Upper lobe of left lung (tissue), 6 donors: ENCODE measurements at places on chromosomes 4 and X. TPM values are rescaled to one million over a fixed set of nuclear protein-coding genes. Genes with fewer than 3 reads are reported as not detected.

- H3K4me3 ChIP-seq, result no peak overlapping the region
- H3K27ac ChIP-seq, result no peak overlapping the region
- no peaks in the 10 kb centered on the region for H3K27me3 ChIP-seq
- no peak for DNase-seq
- H3K4me1 ChIP-seq, result no peaks in the 10 kb centered on the region
- no peaks in the 10 kb centered on the region for H3K36me3 ChIP-seq
These were observed 362.6 kb upstream of the PPP1R2C start for GRCh38 chrX:43140582-43140981.

DNA sequence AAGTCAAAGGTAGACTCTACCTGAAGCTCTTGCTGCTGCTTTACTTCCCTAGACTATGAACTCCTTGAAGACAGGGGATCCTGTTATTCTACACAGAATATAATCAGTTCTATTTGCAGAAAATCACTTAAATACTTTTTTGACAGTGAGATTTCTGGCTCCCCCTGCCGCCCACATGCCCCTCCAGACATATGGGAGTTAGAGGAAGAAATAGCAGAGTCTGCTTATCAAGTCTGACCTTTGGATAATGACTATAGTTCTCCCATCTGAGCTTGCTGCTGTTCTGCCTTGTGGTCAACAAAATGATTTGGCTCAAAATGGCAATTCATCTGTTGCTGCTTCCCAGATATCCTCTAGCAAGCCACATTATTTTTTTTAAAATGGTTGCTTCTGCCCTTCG lies 101.1 kb downstream of the ENOX2 start:
- no peak overlapping the region for H3K27ac ChIP-seq
- no peaks in the 10 kb centered on the region for H3K36me3 ChIP-seq
- no peak for DNase-seq
- H3K4me3 ChIP-seq, result no peak overlapping the region
- H3K27me3 ChIP-seq, result no peaks in the 10 kb centered on the region

- no peak overlapping the region for H3K4me3 ChIP-seq
- H3K27me3 ChIP-seq, result no peaks in the 10 kb centered on the region
- H3K36me3 ChIP-seq, result no peaks in the 10 kb centered on the region
- no peak for DNase-seq
- H3K4me1 ChIP-seq, result no peaks in the 10 kb centered on the region
- no peak overlapping the region for H3K27ac ChIP-seq
These were observed 599.7 kb downstream of the ARAP2 start for GRCh38 chr4:35644591-35644990.

DNA sequence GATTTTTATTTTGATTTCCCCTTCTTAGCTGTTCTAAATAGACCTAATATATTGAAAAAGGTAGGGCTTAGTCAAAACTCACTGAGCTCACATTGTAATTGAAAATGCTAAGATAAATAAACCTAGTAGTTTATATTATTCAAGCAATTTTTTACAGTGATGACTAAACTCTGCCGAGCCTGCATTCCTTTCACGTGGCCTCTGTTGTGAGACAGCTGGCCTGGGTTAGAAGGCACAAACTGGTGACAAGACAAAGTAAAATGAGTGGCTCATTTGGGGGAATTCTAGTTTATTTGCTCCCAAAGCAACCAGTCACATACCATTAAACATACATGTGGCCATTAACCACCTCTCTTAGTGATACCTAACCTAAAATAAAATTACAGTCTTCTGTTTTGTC lies 169.4 kb upstream of the TEX13C start:
- H3K27ac ChIP-seq, result no peak overlapping the region
- no peak overlapping the region for H3K4me3 ChIP-seq
- no peaks in the 10 kb centered on the region for H3K36me3 ChIP-seq
- DNase-seq, result no peak
- H3K4me1 ChIP-seq, result no peaks in the 10 kb centered on the region
- H3K27me3 ChIP-seq, result no peaks in the 10 kb centered on the region

DNA sequence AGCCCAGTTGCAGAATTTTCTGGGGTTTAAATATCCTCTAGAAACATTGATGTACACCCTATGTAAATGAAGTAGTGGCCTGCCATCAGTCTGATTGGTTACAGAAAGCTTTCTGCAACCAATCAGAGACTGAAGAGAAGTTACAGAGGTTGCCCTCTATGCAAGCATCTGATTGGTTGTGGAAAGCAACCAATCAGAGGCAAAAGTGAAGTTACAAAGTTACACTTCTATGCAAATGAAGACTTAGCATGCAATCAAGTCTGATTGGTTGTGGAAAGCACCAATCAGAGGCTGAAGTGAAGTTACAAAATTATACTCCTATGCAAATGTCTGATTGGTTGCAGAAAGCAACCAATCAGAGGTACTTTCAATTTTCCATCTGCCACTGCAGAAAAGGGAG lies 51.9 kb upstream of the USP9X start:
- no peak overlapping the region for H3K4me3 ChIP-seq
- H3K27me3 ChIP-seq, result no peaks in the 10 kb centered on the region
- no peaks in the 10 kb centered on the region for H3K36me3 ChIP-seq
- DNase-seq, result no peak
- no peaks in the 10 kb centered on the region for H3K4me1 ChIP-seq

- no peaks in the 10 kb centered on the region for H3K27me3 ChIP-seq
- no peaks in the 10 kb centered on the region for H3K36me3 ChIP-seq
- H3K4me1 ChIP-seq, result no peaks in the 10 kb centered on the region
- no peak overlapping the region for H3K27ac ChIP-seq
- no peak for DNase-seq
These were observed 187.7 kb downstream of the ENOX2 start for GRCh38 chrX:130715299-130715698.

GRCh38 chr4:114924311-114924710 lies 189.1 kb downstream of the NDST4 start:
- H3K4me3 ChIP-seq, result no peak overlapping the region
- H3K4me1 ChIP-seq, result no peaks in the 10 kb centered on the region
- H3K36me3 ChIP-seq, result no peaks in the 10 kb centered on the region
- DNase-seq, result no peak

DNA sequence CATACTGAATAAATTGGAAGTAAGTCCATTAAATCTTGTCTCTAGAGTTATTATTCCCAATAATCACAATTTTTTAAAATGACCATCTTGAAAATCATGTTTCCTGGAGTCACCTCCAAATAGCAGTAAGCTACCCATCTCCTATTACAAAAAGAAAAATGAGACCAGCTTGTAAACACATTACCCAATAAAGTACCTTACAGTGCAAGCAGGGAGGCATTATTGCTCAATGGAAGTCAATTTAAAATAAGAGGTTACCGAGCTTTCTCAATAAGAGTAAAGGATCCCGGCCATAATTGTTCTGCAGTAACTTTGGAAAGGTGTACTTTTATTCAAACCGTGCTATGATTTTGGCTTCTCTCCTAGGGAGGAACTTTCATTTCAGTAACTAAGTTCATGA lies 78.0 kb downstream of the DMD start:
- no peaks in the 10 kb centered on the region for H3K27me3 ChIP-seq
- no peak overlapping the region for H3K27ac ChIP-seq
- DNase-seq, result no peak
- no peaks in the 10 kb centered on the region for H3K4me1 ChIP-seq
- H3K4me3 ChIP-seq, result no peak overlapping the region

DNA sequence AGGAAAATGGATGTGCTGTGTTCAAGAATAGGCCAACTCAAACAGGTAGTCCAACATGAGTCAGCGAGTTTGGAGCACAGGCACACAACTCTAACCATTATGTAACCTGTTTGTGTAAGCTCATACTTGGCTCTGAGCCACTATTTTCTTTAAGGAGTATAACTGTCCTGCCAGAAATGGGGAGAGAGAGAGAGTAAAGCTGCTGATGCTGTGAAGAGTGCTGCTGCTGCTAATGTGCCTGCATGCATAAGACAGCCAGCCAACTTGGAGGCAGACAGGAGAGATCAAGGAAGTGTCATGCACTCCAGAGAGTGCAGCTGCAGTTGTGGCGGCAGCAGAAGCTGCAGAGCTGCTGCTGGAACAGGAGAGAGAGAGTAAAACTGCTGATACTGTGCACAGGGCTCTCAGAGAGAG lies 11.7 kb upstream of the STATH start:
- no peaks in the 10 kb centered on the region for H3K36me3 ChIP-seq
- no peaks in the 10 kb centered on the region for H3K4me1 ChIP-seq
- peak; percentile 26 for DNase-seq
- no peak overlapping the region for H3K27ac ChIP-seq

- H3K27ac ChIP-seq, result peak overlapping the region; percentile 44
- H3K4me3 ChIP-seq, result no peak overlapping the region
- no peak for DNase-seq
- no peaks in the 10 kb centered on the region for H3K36me3 ChIP-seq
- H3K4me1 ChIP-seq, result no peaks in the 10 kb centered on the region
These were observed 13.5 kb downstream of the ASB11 start for GRCh38 chrX:15301924-15302323.

DNA sequence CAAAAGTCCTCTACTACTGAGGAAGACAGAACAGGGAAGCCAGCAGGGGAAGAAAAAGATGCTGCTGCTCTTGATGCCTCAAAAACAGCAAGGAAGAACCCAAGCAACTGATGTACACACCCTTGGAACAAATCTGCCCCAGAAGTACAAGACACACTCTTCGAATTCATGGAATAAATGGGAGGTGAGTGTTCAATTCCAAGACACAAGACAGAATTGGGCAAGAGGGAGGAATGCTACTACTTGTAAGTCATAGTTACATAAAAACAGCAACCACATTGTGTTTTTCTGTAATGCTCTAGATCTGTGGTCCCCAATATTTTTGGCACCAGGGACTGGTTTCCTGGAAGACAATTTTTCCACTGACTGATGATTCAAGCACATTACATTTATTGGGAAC lies 58.0 kb upstream of the H2AZ1 start:
- H3K36me3 ChIP-seq, result no peaks in the 10 kb centered on the region
- no peak overlapping the region for H3K27ac ChIP-seq
- H3K27me3 ChIP-seq, result no peaks in the 10 kb centered on the region
- no peaks in the 10 kb centered on the region for H3K4me1 ChIP-seq

- H3K4me1 ChIP-seq, result no peaks in the 10 kb centered on the region
- DNase-seq, result no peak
- H3K27me3 ChIP-seq, result no peaks in the 10 kb centered on the region
- no peaks in the 10 kb centered on the region for H3K36me3 ChIP-seq
- no peak overlapping the region for H3K4me3 ChIP-seq
These were observed 1805.6 kb upstream of the TENM3 start for GRCh38 chr4:180437601-180438000.

DNA sequence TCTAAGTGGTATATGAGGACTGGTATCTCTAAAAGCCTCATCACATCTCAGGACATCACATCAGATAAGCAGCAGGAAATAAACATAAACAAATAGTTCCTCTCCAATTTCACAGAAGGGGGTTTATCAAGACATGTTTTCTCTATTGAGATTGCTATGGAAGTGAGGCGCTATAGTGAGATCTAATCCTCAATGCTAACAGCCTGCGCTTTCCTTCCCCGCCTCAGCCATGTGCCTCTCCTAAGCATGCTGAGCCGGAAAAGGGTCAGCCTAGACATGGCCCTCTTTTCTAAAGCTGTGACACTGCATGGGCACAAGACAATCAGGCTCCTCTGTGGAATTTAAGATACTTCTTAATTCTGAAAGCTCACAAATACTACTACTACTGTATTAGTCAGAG lies 286.1 kb downstream of the INPP4B start:
- no peak overlapping the region for H3K4me3 ChIP-seq
- no peak overlapping the region for H3K27ac ChIP-seq
- H3K36me3 ChIP-seq, result no peaks in the 10 kb centered on the region
- no peaks in the 10 kb centered on the region for H3K4me1 ChIP-seq
- no peaks in the 10 kb centered on the region for H3K27me3 ChIP-seq
- DNase-seq, result no peak

- H3K4me1 ChIP-seq, result no peaks in the 10 kb centered on the region
- no peak overlapping the region for H3K4me3 ChIP-seq
- H3K27me3 ChIP-seq, result no peaks in the 10 kb centered on the region
- no peak overlapping the region for H3K27ac ChIP-seq
- no peak for DNase-seq
These were observed 334.5 kb downstream of the GALNTL6 start for GRCh38 chr4:172147687-172148086.

GRCh38 chr4:76546759-76547742 lies 112.0 kb downstream of the SHROOM3 start:
- no peaks in the 10 kb centered on the region for H3K36me3 ChIP-seq
- no peak overlapping the region for H3K4me3 ChIP-seq
- no peak overlapping the region for H3K27ac ChIP-seq
- H3K4me1 ChIP-seq, result peaks cover 7% of the 10 kb centered on the region

GRCh38 chr4:134278675-134279074 lies 77.1 kb upstream of the PABPC4L start:
- H3K27me3 ChIP-seq, result no peaks in the 10 kb centered on the region
- H3K4me1 ChIP-seq, result no peaks in the 10 kb centered on the region
- no peak for DNase-seq
- H3K36me3 ChIP-seq, result no peaks in the 10 kb centered on the region
- no peak overlapping the region for H3K4me3 ChIP-seq
- no peak overlapping the region for H3K27ac ChIP-seq

DNA sequence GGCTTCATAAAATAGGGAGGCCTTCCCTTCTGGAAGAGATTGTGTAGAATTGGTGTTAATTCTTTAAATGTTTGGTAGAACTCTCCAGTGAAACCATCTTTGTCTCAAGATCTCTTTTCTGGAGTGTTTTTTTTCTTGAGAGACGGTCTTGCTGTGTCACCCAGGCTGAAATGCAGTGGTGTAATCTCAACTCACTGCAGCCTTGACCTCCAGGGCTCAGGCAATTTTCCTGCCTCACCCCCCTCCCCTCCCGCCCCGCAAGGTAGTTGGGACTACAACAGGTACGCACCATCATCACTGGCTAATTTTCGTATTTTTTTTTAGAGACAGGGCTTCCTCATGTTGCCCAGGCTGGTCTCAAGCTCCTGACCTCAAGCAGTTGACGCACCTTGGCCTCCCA lies 12.1 kb downstream of the SMS start:
- H3K27me3 ChIP-seq, result no peaks in the 10 kb centered on the region
- H3K36me3 ChIP-seq, result no peaks in the 10 kb centered on the region
- no peaks in the 10 kb centered on the region for H3K4me1 ChIP-seq
- no peak overlapping the region for H3K4me3 ChIP-seq
- H3K27ac ChIP-seq, result no peak overlapping the region

DNA sequence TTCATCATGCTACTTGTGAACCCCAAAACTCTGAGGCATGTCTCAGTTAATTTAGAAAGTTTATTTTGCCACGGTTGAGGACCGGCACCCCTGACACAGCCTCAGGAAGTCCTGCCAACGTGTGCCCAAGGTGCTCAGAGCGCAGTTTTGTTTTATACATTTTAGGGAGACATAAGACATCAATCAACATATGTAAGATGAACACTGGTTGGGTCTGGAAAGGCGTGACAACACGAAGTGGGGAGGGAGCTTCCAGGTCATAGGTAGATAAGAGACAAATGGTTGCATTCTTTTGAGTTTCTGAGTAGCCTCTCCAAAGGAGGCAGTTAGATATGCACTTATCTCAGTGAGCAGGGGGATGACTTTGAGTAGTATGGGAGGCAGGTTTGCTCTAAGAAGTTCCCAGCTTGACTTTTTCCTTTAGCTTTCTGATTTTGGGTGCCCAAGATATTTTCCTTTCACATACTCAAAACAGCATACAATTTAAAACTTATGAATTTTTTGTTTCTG lies 98.9 kb downstream of the SYTL5 start:
- no peak overlapping the region for H3K4me3 ChIP-seq
- H3K27ac ChIP-seq, result no peak overlapping the region
- H3K4me1 ChIP-seq, result no peaks in the 10 kb centered on the region
- DNase-seq, result no peak
- H3K36me3 ChIP-seq, result no peaks in the 10 kb centered on the region

SMPX gene
- not detected for total RNA-seq

SOX3 gene
- 0.10 TPM for total RNA-seq

ZNF827 gene
- 25.0 TPM for total RNA-seq

LIMCH1 gene
- 263 TPM for total RNA-seq

TRPC3 gene
- total RNA-seq, result 1.7 TPM

UGT2B15 gene
- total RNA-seq, result not detected

SULT1E1 gene
- not detected for total RNA-seq

PYURF gene
- 24.1 TPM for total RNA-seq

PROM1 gene
- 2.9 TPM for total RNA-seq

UGT2B17 gene
- total RNA-seq, result 0.27 TPM
